ENCODE measurements at places on chromosomes 11 and 22.
A peak's percentile ranks its signal among the peaks of the same experiment; 100 is the strongest.

- peak; percentile 83 for DNase-seq
Measured at GRCh38 chr11:10792385-10793068, 16.2 kb downstream of the EIF4G2 start.

DNA sequence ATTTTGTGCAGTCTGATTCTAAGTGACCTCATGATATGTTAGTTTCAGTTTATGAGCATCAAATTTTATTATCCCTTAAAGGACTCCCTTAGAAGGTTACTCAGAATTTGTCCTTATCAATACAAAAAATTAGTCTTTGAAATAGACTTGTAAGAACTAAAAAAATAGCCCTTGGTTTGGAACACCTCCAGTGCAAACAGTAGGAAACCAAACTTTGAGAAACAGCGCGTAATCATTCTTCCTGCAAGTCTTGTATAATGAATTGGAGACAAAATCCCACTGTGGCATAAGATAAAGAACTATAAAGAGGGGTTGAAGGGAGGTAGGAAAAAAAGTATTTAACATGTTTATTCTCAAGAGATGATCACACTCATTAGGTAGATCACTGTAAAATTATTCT is 10.8 kb upstream of the MSANTD4 start:
- no peak for DNase-seq

DNA sequence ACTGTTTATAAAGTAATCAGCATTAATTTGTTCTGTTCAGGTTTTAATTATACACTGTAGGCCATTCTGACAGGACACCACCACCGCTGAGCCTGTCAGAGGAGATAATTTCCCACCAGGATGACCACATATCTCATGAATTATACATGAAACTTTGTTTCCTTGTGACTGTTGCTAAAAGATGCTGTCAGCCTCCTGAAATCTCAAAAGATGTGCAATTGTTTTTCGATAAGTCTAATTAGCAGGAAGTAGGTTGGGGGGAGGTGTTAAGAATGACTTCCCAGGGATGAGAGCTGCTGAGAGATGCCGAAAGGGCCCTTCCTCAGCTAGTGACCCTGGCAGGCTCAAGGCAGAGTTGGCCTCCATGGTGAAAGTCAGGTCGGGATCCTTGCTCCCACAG is 485.4 kb downstream of the SOX6 start:
- no peak for DNase-seq

- DNase-seq: no peak
Measured at GRCh38 chr22:17970201-17970708, 54.1 kb downstream of the MICAL3 start.

GRCh38 chr11:1139441-1140083 is 18.2 kb upstream of the MUC5AC start:
- no peak for DNase-seq

DNA sequence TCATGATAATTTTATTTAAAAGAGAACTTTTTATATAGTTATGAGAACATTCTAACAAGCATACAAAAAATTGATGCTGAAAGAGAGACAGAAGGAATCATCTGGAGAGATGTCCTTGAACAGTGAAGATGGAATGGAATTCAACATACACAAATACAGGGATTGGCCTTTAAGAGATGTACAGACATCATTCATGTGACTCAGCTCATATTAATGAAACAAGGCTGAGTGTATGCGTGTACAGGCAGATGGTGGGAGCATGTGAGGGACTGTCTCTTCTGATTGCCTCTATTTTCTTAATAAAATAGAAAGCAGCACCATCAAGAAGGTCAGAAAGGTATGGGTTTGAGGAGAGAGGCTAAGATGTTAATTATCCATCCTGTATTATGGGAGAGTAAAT is 793.3 kb downstream of the CNTN5 start:
- no peak for DNase-seq

GRCh38 chr22:49999946-50000586 is 12.5 kb downstream of the IL17REL start:
- DNase-seq: no peak

- no peak for DNase-seq
Measured at GRCh38 chr11:81658722-81659121, 1074.9 kb downstream of the FAM181B start.

DNA sequence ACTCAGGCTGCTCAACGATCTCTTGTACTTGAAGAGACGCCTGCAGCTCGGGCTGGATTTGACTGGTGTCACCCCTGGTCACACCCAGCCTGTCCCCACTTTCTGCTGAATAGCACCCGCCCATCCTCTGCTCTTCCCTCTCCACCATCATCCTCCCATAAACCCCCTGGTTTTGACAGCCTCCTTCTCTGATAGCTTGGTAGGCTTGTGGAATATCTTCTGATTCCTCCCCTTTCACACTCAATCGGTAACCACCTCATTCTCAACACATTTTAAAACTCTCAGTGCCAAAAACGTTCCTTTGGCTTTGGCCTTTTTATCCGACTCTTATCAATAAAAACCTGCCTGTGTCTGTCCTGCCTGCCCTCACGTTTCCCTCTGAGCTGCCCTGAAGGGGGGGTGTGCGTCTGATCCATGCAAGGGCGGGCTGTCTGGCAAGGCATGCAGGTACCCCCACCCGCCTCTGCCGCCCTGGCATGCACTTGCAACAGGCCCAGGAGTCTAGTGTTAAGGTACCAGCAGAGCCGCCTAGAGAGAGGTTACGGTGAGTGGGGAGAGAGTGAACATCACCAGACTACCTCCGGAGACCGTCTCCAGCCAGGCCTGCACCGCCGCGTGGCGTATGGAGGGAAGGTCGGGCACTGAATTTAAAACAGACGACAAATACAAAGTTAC is 51.7 kb upstream of the BID start:
- no peak for DNase-seq

- DNase-seq: no peak
Measured at GRCh38 chr22:46171940-46172339, 21.6 kb downstream of the PPARA start.

GRCh38 chr22:50141891-50142363 is 28.6 kb upstream of the PANX2 start:
- no peak for DNase-seq

GRCh38 chr22:42468841-42469240 is 36.6 kb upstream of the NFAM1 start:
- no peak for DNase-seq

- no peak for DNase-seq
Measured at GRCh38 chr11:4830346-4830745, 9.2 kb downstream of the OR51F2 start.

- DNase-seq: no peak
Measured at GRCh38 chr11:4541071-4541470, 3.9 kb upstream of the OR52M1 start.

GRCh38 chr11:36564376-36565030 is 3.3 kb upstream of the RAG1 start:
- DNase-seq: peak; percentile 28

DNA sequence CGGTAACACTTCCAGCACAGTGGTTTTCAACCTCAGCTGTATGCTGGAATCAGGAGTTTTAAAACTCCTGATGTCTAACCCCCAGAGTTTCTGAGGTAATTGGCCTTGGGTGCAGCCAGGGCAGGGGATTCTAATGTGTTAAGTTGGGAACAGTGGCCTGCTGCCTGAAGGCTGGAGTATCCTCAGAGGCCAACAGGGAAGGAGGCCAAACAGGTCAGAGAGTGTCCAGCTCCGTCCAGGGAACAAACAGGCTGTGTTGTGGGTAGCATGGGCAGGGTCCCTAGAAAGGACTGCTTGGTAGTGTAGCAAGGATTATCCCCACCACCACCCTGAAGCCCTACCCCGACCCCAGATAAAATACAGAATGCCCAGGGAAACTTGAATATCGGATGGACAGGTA is 10.8 kb upstream of the DAGLA start:
- no peak for DNase-seq

DNA sequence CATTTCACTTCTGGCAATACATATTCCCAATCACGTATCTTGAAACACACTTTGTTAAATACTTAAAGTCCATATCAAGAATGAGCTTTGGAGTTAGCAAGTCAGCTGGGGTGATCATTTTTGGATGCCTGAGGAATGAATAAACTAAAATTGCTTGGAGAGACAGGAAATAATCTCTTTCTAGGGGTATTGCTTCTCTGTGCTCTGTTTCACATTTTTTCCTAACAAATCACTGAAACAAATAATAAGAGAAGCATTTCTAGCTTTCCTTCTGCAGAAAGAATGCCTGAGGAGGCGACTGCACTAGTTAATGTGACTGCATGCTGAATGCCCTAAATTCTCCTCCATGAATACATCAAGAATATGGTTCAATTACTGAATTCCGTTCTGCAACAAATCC is 541.4 kb upstream of the CCDC90B start:
- DNase-seq: no peak

DNA sequence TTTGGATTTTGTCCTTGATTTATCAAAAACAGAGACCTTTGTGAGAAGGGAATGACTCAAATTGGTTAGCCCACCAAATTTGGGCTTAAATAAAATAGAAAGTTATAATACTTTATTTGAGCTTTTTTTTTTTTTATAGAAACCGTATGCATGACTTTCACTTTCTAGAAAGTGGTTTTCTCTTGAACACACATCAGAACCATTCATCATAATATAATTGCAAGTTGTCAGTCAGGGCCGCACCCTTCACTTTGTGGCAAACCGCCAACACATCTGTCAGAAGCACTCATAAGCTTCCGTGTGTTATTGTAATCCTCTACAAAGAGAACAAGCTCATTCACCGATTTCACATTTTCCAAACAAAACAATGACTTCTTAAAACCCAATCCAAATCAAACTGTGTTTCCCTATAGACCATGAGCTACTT is 76.1 kb downstream of the SOX6 start:
- DNase-seq: no peak

GRCh38 chr11:85934596-85935169 is 79.5 kb downstream of the CCDC83 start:
- DNase-seq: no peak

GRCh38 chr11:27496461-27496860 is 10.1 kb downstream of the LIN7C start:
- no peak for DNase-seq

- no peak for DNase-seq
Measured at GRCh38 chr11:490186-490929, 16.7 kb downstream of the RNH1 start.

- DNase-seq: no peak
Measured at GRCh38 chr11:20026629-20027555, 133.4 kb downstream of the DBX1 start.

GRCh38 chr22:37318364-37319109 is 36.2 kb downstream of the CYTH4 start:
- DNase-seq: no peak

DNA sequence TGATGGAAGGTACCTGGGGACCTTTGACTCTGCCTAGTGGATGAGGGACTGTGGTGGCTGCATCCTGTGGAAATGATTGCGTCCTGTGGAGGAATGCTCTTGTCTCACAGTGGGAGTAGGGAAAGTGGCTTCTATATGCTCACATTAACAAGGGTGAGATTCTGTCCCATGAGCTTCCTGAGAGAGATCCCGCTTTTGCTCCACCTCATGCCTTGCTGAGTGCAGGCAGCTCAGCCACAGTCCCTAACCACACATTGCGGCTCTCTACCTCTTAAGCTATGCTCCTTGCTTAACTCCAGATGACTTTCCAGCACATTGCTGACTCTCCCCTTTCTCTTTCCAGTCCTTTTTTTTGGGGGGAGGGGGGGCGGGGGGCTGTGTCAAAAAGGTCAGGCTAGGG is 45.0 kb downstream of the TEAD1 start:
- no peak for DNase-seq
